Activated T-cell treated with anti-CD3 and anti-CD28 coated beads, Interleukin-2, amount 50 U/mL, for 1 hour (primary cell): ENCODE measurements at places on chromosomes 4 and X.

DNA sequence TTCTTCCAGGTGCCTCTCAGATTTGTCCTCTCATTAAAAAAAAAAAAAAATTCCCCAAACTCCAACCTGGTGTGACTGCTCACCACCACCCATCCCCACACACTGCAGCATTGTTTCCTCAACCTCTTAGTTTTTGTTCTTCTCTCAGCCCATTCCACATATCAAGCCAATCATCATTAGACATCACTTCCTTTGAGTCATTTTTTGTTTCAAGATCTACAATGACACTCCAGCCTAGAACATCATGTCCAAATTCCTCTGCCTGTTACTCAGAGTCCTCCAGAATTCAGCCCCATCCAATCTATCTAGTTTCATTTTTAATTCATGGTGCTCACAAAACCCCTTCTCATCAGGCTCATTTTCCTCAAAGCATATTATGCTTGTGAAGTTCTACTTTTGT, 262.5 kb upstream of the TEX13A start:
- no peak for DNase-seq

DNA sequence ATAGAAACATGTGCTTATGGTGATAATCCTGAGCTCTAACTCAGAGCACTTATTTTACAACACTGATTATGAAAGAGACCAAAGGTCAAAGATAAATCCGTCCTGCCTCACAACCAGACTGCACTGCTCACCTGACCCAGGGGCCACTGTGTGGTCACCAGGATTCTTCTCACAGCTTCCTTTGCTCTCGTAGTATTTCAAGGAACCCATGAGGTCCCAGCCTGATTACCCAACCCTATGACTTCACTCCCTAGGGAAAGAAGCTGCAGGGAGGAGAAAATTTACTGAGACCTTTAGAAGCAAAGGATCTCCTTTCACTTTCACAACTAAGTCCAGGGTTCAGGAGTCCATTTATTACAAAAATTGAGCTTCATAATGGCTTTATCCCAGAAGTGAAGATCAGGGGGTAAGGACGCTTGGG, 9.6 kb downstream of the SLC25A5 start:
- DNase-seq = no peak

DNA sequence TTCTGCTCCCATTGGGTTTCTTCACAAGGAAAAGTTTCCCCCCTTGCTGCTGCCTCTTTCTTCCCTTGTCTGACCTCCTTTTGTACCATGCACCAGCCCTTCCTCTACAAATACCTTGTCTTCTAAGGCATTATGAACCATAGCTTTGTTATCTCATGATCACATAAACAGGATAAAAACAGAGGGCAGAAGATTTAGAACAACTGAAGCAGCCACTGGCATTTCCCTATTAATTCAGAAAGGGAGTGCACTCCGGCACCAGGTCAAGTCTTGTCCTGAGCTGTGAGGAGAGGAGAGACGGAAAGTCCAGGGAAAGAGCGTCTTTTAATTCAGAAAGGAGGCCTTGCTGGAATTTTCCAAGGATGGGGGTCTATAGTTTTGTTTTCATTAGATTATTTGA, 281.7 kb downstream of the RCHY1 start:
- no peak for DNase-seq

DNA sequence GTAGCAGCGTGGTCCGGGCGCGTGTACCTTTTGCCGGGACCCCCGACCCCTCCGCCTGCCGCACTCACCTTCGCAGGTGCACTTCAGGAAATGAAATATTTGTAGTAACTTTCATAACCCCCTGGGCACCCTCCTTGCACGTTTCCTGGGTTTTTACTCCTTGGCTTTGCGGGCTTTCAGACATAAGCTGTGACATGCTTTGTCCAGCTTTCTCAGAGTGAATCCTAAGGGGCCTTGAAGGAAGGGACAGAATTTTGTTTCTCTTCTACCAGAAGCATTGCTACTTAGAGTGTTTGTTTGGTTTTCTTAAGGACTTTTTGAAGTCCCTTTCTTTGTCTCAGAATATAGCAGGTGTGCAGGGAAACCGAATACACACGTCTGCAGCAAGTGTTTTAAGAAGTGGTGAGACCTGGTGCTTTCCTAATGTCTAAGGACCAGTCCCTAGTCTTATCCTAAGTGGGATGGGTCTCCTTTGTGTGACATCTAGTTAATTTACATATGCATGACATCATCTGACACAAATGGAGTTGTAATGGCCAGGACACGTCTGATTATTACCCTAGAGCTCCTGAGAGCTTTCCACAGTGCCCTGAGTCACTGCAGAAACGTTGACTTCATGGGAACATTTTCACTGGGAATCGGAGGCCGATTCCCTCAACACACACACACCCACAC, 1.3 kb downstream of the FAM149A start:
- no peak for DNase-seq

GRCh38 chrX:9352243-9352642, 112.6 kb upstream of the TBL1X start:
- DNase-seq = no peak

GRCh38 chr4:99362768-99363167, 10.2 kb upstream of the ADH1C start:
- no peak for DNase-seq

GRCh38 chrX:78330068-78330467, 2.7 kb upstream of the CYSLTR1 start:
- no peak for DNase-seq

DNA sequence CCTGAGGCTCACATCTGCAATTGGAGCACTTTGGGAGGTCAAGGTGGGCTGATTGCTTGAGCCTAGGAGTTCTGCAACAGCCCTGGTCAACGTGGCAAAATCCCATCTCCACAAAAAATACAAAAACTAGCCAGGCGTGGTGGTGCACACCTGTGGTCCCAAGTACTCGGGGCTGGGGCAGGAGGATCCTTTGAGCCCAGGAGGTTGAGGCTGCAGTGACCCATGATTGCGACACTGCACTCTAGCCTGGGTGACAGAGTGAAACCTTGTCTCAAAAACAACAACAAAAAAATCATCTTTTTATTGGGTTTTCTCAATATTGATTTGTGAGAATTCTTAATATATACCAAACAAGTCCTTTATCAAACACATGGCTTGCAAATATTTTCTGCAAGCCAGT, 64.9 kb downstream of the ANKRD17 start:
- no peak for DNase-seq

GRCh38 chrX:1536712-1537030, 314 bp downstream of the P2RY8 start:
- DNase-seq = no peak

DNA sequence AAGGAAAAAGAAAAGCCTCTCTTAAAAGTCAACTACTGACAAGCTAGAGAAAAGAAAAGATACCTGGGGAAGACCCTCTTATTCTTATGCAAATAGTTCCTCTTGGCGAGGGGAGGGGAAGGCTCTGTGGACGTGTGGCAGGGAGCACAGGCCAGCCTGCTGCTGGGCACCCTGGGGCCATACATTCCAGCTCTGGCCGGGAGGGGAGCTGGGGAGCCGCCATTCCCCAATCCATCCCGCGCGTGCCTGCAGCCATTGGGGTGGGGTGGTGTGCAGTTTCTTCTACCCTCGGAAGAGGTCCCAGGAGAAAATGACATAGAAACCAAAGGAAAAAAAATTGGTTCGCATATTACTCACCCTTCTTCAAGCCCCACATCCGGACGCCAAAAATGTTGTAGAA, 1496.4 kb downstream of the RPA4 start:
- no peak for DNase-seq

- DNase-seq = no peak
These were observed 125.6 kb upstream of the PAQR3 start for GRCh38 chr4:79064806-79065205.

DNA sequence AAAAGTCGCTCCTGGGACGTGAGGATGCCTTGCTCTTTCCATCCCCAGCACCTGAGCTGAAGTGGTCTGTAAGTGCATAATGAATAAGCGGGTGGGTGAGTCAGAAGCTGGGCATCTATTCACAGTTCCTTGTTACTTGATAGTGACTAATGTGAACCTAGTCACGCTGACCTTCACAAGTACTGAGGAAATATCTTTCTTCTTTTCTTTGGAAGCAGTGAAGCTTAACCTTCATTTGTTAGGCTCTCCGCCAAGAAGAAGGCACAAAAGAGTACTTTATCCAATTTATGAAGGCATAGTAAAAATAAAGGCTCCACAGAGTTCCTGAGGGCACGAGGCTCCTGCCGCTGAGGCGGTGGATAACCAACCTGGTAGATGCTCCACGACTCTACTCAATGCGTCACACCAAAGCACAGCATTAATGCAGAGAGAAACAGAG, 475.7 kb upstream of the SLIT2 start:
- no peak for DNase-seq

GRCh38 chr4:68954126-68954525, 2.5 kb upstream of the UGT2A3 start:
- no peak for DNase-seq
